ENCODE measurements at places on chromosomes 7 and 10. TPM values are rescaled to one million over a fixed set of nuclear protein-coding genes. Genes with fewer than 3 reads are reported as not detected.

Gene UCN3
- not detected for total RNA-seq

Gene VWC2
- not detected for total RNA-seq

Gene FIS1
- 414 TPM for total RNA-seq

Gene C10orf105
- total RNA-seq, result under 0.01 TPM

Gene ANKRD7
- 0.26 TPM for total RNA-seq

Gene CALML3
- not detected for total RNA-seq

Gene CCL24
- not detected for total RNA-seq

Gene SLC18A3
- not detected for total RNA-seq

Gene SLC39A12
- not detected for total RNA-seq

Gene DDX56
- total RNA-seq, result 45.7 TPM

Gene NPSR1
- total RNA-seq, result not detected

Gene SLC29A4
- 0.40 TPM for total RNA-seq

Gene PLAC9
- 73.6 TPM for total RNA-seq

Gene HMX3
- not detected for total RNA-seq

Gene CADPS2
- 21.7 TPM for total RNA-seq

Gene GBX1
- not detected for total RNA-seq

Gene DKK1
- 103 TPM for total RNA-seq

Gene SRRM3
- total RNA-seq, result not detected

Gene FBXL13
- 4.5 TPM for total RNA-seq

Gene CHCHD1
- 24.0 TPM for total RNA-seq

Gene ODAD2
- 0.40 TPM for total RNA-seq

Gene ZNF22
- total RNA-seq, result 8.7 TPM

Gene CCDC71L
- 24.2 TPM for total RNA-seq

Gene NEBL
- 0.06 TPM for total RNA-seq

Gene MYH16
- total RNA-seq, result not detected

Gene CYP26C1
- total RNA-seq, result 0.06 TPM

Gene POM121L12
- total RNA-seq, result not detected

Gene COL26A1
- 0.12 TPM for total RNA-seq

Gene BAMBI
- 7.3 TPM for total RNA-seq

Data from aortic smooth muscle cell (primary cell).